Left forelimb (tissue), 1 donor: ENCODE measurements at places on chromosomes 2 and 18.

GRCh38 chr2:219405451-219405850, 12.7 kb upstream of the DES start:
- DNase-seq = no peak

DNA sequence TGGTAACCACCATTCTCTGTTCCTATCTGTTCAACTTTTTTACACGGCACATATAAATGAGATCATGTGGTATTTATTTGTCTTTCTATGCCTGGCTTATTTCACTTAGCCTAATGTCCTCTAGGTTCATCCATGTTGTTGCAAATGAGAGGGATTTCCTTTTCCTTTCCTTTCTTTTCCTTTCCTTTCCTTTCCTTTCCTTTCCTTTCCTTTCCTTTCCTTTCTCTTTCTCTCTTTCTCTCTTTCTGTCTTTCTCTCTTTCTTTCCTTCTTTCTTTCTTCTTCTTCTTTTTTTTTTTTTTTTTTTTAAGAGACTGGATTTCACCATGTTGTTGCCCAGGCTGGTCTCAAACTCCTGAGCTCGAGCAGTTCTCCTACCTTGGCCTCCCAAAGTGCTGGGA, 38.9 kb downstream of the DIS3L2 start:
- DNase-seq = no peak

- DNase-seq = no peak
These were observed 11.1 kb downstream of the AQP4 start for GRCh38 chr18:26854292-26854881.

GRCh38 chr18:55585920-55586561, 2.0 kb downstream of the TCF4 start:
- no peak for DNase-seq

- no peak for DNase-seq
These were observed 904.8 kb upstream of the CHAC2 start for GRCh38 chr2:52862801-52863200.

- no peak for DNase-seq
These were observed 420.9 kb upstream of the POU3F3 start for GRCh38 chr2:104432991-104433390.

DNA sequence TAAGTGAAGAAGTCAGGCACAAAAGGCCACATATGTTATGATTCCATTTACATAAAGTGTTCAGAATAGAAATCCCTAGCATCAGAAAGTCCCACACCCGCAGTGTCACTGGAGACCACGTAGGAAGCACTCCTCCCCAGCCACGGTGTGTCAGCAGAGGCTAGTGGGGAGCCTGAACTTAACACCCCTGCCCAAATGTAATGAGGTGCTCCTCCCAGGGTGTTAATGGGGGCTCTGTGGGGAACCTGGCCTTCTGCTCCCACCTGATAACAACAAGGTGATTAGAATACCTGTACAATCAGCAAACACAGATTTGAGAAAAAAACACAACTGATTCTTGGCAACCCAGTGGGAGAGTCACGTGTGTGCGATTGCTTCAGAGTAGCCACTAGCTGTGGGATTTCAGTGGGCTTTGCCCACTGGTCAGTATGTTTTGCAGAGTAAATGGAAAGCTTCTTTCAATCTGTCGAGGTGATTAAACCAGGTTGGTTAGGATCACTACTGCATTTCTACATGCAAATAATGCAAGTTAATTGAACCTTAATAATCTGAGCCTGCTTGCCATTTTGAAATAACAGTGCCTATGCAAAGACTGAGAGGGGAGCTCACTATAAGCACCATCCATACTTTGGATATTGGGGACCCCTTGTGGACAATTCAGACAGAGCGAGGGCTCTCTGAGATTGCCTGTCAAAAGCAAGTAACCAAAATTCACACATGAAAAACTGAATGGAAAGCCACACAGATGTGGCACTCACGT, 20.6 kb upstream of the ATRAID start:
- no peak for DNase-seq

DNA sequence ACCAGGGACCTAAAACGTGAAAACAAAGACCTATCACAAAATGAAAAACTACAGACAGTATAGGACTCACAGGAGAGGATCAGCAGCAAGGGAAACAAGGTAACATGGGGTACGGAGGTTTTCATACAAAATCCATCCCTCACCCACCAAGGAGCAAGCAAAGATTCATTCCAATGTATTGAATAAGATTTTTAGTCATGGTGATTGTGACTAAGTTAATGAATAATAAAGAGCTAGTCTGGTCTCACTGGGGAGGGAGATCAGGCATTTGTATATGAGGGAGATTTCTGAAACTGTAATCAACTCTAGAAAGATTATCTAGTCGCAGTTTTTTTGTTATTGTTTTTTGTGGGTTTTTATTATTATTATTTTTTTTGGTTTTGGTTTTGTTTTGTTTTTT, 336.5 kb upstream of the MMADHC start:
- DNase-seq = no peak

GRCh38 chr18:9803063-9803697, 82.6 kb upstream of the TXNDC2 start:
- DNase-seq = no peak

GRCh38 chr18:9055185-9055584, 47.3 kb upstream of the NDUFV2 start:
- no peak for DNase-seq

DNA sequence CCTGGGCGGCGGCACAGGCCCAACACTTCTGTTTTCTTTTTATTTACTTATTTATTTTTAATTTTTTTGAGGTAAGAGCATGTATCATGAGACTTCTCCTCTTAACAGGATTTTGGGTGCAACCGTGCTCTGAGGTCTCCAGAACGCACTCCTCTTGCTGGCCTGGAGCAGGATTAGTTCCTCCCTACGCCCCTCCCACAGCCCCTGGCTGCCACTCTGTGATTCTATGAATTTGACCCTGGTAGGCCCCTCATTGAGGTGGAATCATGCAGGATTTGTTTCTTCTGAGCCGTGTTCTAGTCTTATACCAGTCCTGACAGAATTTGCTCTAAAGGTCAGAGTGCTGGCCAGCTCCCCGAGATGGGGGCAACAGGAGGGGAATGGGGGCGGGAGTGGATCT, 106.5 kb upstream of the HS6ST1 start:
- DNase-seq = no peak

DNA sequence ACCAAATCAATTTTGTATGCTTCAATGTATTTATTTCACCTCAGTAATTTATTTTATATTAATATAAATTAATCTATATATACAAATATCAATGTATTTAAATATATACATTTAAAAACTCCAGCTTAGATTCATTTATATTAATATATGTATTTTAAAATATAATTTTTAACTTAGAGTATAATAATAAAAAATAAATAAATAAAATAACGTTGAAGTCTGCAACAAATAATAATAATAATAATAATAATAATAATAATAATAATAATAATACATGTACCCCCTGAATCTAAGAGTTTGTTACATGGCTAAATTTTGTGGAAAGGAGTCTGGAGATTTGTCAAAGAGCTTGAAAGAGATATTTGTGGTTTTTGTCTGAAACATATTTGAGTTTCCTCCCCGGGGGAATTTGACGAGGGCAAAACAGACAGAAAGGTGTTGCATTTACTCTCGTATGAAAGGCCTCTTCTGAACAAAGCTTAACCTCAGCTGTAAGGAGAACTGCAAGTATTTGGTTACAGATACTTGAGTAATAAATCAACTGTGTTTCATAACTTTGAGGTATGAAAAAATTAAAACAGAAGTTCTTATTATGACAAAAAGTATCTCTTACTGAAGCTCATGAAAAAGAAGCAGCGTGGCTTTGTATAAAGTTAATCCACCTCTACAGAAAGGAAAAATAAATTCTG, 93.4 kb downstream of the CDH19 start:
- no peak for DNase-seq

GRCh38 chr2:220188031-220188430, 560.6 kb downstream of the SLC4A3 start:
- no peak for DNase-seq
